ENCODE measurements at places on chromosomes 6 and 20.

GRCh38 chr6:16126861-16127260, 2.0 kb upstream of the MYLIP start:
- DNase-seq = no peak

GRCh38 chr20:19557291-19557690, 200.8 kb upstream of the RIN2 start:
- DNase-seq = no peak

- DNase-seq = peak; percentile 68
These were observed 69.0 kb downstream of the HFE start for GRCh38 chr6:26156105-26156849.

DNA sequence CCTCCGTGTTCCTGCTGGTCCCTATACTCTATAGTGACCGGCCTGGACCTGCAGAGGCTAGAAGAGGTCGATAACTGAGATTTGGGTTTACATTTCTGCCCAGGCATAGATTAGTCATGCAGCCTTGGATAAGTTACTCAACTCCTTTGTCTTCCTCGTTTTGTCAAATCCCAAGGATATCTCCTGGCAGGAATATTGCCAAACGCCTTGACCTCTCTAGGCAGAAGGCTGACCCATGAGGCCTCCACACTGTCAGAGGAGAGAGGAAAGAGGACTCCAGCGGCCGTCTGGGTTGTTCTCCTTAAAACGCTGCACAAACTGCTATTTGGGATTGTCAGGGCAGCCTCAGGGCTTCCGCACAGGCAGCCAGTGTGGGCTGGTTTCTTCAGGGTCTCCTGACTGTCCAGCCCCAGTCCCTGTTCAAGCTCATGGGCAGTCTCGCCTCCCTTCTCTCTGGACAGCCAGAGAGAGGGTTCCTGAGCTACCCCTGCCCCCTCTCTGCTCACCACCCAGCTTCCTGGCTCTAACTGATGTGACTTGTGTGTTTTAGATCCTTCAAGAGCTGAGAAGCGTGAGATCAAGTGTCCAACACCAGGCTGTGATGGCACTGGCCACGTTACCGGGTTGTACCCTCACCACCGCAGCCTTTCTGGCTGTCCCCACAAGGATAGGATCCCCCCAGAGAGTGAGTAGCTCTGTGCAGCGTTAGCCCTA, 44.7 kb upstream of the PCMTD2 start:
- DNase-seq = no peak
